ENCODE measurements at places on chromosomes 7 and 10.

DNA sequence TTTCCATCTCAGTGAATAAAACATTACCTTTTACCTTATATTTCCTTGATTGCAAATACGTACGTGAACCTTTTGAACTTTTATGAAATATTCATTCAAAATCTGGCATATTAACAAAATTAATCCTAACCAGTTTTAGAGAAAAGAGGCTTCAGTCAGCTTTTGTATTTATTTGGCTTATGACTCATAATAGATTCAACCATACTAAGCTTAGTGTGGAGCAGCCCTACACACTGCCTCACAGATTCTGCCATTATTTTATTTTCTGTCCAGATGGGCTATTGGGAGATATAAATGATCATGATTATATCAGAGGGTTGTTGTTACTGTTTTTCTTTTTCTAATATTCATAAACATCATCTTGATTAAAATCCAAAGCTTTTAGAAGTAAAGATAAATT is 325.5 kb downstream of the GPR37 start:
- no peak for DNase-seq

- no peak for DNase-seq
These were observed 34.8 kb downstream of the VKORC1L1 start for GRCh38 chr7:65907501-65908198.

DNA sequence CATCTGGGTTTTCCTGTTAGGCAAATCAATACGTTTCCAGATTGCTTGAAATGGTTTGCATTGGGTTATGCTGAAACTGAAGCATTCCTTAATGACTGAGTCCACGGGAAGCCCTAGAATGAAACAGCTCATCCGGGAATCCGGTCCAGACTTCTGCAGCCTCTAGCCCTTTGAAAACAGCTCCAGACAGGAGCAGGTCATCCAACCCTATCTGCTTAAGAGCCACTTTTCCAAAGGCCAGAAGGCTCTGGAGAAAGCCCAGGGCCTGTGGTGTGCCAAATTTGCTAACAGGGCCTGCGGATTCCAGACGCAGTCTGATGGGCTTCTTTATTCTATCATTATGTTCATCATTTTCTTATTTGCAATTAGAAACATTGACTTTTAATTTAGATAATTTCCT is 265.4 kb downstream of the SKIDA1 start:
- no peak for DNase-seq

DNA sequence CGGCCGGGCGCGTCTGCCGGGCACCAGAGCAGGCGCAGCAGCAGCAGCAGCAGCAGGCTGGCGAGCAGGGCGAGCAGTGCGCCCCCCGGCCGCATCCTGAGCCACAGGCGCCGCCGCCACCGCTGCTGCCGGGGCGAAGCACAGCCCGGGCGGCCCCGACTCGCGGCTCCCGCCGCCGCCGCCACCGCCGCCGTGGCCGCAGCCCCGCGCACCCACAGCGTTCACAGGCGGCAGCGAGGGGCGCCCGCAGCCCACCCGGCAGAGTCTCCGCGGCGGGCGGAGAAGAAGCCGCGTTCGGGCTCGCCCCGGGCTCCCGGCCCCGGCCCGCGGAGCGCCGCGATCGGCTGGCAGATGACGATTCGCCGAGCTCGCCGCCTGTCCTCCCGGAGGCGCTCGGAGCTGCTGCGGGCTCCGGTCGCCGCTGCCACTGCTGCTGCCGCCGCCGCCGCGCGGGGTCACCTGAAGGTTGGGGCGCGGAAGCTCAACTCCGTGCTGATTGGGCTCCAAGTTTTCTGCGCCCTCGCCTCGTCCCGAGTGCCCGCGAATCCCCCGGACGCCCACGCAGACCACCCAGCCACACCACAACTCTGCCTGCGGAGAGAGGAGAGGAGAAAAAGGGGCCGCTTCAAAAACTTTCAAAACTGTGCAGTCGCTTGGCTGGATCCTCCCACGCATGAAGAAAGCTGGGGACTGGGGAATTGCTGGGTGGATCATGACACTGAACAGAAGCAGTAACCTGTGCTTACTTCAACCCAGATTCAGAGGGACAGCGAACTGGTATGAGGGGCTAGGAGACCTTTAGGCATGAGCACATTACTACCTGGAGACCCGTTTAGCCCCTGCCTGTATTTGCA is at the start of gene ST8SIA6:
ST8SIA6 (minus strand) TSS at position 435 of the 854 bp plus-strand sequence; CDS start at position 95, 340 bp downstream.
- no peak for DNase-seq

DNA sequence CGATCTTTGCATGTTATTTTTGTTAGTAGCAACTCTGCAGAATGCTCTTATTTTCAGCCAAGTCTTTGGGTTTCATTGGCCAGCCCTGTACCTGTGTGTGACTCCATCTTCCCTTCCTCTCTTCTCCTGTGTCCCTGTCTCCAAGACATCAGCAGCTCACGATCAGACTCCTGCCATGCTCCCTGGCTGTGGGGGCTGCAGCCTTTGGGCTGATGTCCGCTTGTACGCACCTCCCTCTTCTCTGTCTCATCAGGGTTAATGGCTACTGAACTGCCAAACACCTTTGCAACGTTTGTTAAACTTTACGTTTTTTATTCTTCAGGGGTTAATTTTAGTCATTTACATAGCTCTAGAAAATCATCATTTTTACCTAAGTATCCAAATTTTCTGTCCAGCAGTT is 103.5 kb upstream of the RET start:
- no peak for DNase-seq

DNA sequence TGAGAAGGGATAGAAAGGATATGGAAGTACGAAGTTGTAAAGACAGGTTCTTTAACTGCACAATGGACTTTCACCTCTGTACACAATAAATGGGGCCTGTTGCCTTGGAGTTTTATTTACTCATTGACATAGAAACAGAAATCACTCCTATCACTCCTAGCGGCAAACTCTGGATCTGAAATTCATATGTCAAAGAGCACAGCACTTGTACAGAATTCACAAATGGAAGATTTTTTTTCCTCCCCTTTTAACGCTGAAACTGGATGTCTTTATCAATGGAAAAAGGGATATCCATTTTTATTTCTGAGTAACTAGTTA is 18.2 kb downstream of the NT5C3A start:
- DNase-seq = no peak

DNA sequence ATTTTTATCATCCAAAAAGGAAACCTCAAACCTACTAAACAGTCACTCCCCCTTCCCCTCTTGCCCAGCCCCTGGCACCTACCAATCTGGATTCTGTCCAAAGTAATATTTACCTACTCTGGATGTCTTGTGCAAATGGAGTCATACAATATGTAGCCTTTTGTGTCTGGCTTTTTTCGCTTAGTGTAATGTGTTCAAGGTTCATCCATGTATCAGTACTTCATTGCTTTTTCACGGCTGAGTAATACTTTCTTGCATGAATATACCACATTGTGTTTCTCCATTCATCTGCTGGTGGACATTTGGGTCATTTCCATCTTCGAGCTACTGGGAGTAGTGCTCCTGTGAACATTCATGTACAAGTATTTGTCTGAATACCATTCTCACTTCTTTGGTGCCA is 113.6 kb downstream of the EEPD1 start:
- no peak for DNase-seq

- DNase-seq = no peak
These were observed 68.8 kb upstream of the GSDME start for GRCh38 chr7:24825931-24826661.

DNA sequence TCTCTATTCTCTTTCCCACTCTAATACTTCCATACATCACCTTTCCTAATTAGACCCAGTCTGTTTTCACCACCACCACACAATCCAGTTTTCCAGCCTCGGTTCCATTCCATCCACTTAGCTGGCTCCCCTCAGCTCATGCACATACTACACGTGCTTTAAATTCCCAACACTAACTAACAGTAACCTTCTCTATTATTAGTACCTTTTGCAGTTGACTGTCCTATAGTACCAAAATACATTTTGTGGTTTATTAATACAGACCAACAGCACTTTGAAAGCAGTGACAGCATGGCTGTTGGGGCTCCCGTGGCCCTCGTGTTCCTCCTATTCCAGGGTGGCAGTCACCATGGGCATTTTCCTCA is 64.9 kb downstream of the LARP4B start:
- DNase-seq = no peak

- DNase-seq = no peak
These were observed 282.0 kb upstream of the ADARB2 start for GRCh38 chr10:2019281-2019680.

GRCh38 chr10:110747609-110748464 is 103.7 kb downstream of the RBM20 start:
- DNase-seq = no peak

DNA sequence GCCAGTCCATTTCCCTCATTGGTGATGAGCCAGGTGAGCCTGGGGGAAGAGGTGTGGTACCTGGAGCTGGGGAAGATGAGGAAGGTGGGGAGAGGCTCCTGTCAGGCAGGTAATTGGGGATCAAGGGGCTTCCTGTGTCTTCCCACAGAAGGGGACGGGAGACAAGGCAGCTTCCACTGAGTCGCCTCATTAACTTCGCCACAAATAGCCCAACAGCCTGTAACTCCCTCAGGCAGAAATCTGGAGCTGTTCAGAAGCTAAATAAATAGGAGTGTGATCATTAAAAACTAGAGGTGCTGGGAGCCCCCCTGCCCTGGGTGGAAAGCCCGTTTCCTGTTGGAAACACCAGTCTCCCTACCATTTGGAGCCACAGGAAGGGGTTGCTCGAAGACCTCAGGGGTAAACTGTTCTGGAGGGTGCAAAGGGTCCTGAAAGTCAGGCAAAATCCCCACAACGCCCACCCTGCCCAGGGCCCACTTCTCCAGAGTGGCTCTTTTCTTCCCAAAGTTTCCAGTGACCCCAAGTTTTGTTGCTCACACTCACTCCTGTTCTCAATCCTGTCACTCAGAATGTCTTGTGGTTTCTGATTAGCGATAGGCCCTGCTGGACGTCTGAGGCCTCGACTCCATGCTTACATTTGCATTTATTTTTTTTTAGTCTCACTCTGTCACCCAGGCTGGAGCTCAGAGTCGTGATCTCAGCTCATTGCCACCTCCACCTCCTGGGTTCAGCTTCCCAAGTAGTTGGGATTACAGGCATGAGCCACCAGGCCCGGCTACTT is 25.7 kb downstream of the UNC5B start:
- DNase-seq = no peak

- no peak for DNase-seq
These were observed 10.1 kb upstream of the SEMA3A start for GRCh38 chr7:84204655-84205054.

- DNase-seq = no peak
These were observed 237.2 kb downstream of the TCF7L2 start for GRCh38 chr10:113187063-113187777.

DNA sequence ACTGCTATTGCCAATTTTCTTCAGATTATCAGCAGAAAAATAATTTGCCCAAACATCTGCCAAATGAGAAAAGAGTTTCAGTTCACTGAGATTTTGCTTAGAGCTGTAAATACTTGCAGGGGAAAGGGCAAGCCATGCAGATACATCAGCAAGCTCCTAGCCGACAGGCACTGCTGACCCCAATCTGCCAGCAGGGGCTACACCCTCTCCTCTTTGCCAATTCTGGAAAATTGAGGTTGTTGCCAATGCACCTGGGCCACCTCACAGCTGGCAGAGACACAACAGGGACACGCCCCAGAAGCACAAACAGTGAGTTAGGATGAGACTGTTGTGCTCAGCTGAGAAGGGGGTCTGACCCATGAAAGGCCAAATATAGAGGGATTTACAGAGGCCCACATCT is 129.5 kb upstream of the MYO3A start:
- DNase-seq = no peak
